ENCODE measurements at places on chromosomes 4 and X. TPM values are rescaled to one million over a fixed set of nuclear protein-coding genes. Genes with fewer than 3 reads are reported as not detected.
A peak's percentile ranks its signal among the peaks of the same experiment; 100 is the strongest.

DNA sequence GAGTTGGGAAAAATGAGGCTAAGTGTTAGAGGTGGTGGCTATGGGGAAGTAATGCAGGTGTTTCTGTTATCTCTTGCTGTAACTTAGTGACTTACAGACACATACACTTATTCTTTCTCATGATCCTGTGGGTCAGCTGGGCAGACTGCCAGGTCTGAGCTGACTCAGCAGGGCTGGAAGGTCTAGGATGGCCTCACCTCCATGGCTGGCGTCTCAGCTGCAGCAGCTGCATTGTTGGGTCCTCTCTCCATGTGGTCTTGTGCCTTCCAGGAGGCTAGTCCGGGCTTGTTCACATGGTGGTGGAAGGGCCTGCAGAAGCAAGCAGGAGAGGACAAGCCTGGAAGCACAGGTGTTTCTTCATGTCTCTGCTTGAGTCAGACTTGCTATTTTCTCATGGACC lies 172.7 kb downstream of the NHS start:
- no peak for DNase-seq

GRCh38 chrX:154059231-154059630 lies 38.3 kb downstream of the MECP2 start:
- DNase-seq, result no peak

SPATA4 gene
- total RNA-seq, result not detected

RAB9B gene
- total RNA-seq, result 0.33 TPM

DNA sequence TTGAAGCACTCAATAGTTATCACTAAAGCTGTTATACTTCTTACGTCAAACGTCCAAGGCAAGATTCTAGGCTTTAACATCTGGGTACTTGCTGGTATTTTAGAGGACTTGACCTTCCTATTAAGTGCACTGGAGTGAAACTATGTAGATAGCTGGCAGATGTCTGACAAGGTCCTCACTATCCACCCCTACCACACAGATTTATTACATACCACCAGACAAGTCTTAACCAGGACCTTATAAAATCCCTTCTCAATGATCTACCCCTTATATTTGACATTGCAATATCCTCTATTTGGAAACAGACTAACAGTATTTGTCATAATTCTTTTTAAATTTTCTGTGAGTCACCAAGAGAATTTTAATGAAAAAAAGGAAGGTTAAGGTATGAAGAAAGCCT lies 78.8 kb downstream of the PDGFC start:
- DNase-seq, result no peak

DNA sequence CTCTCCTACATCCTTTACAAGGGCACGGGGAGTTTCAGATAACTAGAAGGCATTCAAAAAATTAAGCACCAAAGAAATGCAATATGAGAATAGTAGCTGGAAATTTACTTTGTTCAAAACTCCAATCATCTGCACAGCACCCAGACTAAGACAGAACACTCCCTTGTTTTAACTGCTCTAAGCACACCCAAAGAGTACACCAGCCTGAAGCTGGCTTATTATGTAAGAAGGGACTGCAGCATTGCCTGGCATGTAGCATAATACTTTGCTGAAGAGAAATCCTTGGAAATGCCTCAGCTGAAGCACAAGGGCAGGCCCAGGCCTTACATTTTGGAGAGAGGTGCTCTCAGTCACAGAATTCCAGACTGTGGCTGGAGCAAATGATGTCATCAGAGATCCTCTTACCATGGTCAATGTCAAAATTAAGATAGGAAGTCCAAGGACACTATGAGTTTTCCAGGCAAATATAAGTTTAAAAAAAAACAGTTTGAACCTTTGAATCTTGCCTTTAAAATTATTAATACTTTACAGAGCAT lies 14.8 kb downstream of the ARHGEF6 start:
- DNase-seq, result no peak

DNA sequence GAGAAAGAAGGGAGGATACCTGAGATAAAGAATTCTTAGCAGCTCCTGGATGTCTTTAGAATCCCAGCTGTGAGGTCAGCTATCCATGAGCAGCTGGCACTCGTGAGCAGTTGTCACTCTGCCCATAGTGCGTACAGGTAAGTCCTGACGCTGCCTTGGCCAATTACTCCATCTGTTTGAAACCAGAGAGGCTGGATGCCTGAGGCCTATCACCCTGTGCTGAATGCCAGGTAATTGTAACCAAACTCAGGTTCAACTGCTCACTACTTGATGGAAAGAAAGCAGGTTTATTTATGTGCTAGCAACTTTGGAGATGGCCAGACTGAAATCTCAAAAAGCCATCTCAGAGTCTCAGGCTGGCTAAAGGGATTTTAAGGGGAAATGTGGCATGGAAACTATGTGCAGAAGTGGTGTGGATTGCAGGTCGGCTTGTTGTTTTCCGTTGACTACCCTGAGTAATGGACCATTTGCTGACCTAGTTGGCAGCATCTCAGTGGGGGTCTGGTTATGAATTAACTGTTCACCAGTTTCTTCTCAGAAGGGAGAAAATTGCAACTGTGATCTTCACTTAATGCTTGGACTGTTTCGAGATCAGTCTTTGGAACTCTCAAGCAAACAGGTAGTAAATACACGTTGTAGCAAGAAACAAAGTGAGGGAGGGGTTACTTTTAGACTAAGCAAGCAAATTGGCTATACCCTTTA lies 1614.0 kb upstream of the PCDH10 start:
- no peak for DNase-seq

VBP1 gene
- 49.2 TPM for total RNA-seq

ANXA3 gene
- total RNA-seq, result 5.6 TPM

- peak; percentile 51 for DNase-seq
Observed at GRCh38 chr4:190014771-190015537, 12.1 kb downstream of the FRG2 start.

FRMPD4 gene
- not detected for total RNA-seq

DNA sequence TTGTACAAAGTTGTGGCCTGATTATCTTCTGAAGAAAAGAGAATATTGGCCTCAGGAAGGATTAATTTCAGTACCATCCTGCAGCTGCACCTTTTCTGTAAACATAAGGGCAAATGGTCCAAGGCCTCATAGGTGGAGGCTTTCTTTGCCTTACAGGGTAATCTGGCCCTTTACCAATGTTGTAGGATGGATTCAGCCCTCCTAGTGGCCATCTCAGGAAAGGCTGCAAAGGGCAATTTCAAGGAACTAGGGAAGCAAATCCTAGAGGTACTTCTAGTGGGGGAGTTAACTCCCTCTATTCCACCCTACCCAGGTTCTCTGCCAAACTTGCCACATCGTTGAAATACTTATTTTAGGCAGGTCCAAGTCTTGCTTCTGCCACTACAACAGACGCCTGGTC lies 57.6 kb downstream of the UGT2B11 start:
- no peak for DNase-seq

DNA sequence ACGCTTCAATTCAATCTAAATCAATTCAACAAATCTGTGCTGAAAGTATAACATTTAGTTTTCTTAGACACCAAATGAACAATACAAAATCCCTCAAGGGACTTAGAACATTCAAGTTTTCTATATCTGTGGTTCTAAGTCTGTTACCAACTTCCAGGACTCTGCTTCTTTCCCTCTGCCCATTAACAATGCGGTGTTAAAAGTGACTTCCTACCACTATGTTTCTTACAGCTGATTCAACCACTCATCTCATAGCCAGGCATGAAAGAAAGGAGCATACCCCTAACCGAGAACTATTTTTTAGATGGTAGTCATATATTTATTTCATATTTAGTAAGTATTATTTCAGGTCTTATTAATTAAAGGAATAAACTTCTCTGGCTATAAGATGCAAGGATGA lies 38.9 kb downstream of the PPA2 start:
- no peak for DNase-seq

- DNase-seq, result no peak
Observed at GRCh38 chr4:2757426-2757825, 1.3 kb upstream of the TNIP2 start.

ELOVL6 gene
- total RNA-seq, result 9.9 TPM

CENPI gene
- total RNA-seq, result 24.6 TPM

DNA sequence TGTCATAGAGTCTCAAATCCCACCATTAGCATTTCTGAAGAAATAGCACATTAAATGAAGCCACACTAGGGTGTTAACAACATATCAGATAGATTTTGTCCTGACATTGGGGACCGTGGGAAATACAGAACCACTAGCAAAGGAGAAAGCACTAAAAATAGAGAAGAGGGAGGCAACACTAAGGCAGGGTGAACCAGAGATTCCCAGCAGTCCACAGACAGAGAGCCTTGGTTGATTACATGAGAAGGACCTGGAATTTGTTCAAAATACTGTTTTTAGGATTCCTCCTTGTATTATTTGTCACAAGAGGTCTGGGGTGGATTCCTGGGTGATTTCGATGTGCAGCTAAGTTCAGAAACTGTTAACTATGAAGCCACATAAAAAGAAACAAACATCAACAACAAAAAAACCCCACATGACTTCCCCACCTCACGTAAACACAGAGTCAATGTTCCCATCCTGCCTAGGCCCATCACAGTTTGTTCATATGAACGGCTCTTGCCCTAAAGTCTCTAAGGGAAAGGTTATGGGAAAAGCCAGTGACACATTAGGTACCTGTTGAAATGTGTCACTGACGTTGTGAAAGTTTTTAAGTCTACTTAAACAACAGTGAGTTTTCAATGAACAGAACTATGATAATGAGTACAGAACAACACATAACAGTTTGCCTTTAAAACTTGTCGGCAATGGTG lies 23.6 kb upstream of the GRSF1 start:
- DNase-seq, result no peak

DNA sequence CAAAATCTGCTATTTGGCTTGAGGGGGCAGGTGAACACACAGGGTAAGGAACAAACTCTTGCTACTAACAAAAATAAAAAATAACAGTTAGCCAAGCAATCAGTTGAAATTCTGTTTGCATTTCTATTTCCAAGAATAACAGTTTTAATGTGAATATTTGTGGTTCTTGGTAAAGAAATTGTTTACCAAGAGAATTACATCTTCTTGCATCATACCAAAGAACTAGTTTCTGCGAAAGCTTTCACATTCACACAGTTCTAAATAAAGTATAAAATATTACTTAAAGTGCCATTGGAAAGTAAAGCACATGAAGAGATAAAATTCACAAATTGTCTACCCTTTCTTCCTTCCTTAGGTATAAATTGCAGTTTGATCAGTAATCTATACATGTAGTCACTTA lies 54.4 kb downstream of the KLHL4 start:
- DNase-seq, result no peak

PRSS12 gene
- not detected for total RNA-seq

DNA sequence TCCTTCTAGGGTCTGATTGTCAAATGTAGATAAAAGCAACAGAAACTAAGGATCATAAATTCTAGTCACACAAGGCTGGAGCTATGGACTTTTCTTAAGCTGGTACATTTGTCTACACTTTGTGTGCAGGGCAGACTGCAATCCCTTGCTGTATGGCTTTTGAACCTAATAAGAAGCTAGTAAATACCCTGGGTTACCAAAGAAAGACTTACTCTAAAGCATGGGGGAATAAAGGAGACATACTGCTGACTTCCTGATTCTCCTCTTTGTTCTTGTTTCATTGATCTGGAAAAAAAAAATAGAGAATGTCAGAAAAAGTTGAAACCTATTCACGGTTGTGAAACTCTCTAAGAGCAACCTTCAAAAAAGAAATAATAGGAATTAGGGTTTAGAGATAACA lies 216.6 kb upstream of the TLL1 start:
- no peak for DNase-seq

- no peak for DNase-seq
Observed at GRCh38 chr4:70356185-70356584, 4.4 kb upstream of the SMR3A start.

DNA sequence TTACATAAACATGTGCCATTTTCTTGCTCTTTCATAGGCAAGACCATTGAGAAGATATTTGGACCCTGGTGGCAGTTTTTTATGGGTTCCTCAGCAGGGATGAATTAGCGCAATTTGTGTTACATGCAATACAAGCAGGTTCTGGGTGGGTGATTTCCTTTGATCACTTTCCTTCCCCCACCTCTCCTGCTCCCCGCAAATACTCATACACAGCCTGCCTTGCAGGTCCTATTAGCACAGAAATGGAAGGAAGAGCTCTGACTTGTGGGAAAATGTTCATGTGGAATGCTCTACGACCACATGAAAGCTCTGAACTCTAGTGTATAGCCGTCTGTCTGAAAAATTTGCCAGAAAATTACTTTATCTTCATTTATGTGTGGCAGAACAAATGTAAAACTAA lies 361.0 kb upstream of the FAT1 start:
- no peak for DNase-seq

GRCh38 chr4:18850867-18851266 lies 829.3 kb upstream of the LCORL start:
- no peak for DNase-seq

GRCh38 chr4:38510201-38510600 lies 153.8 kb upstream of the KLF3 start:
- DNase-seq, result no peak

DNA sequence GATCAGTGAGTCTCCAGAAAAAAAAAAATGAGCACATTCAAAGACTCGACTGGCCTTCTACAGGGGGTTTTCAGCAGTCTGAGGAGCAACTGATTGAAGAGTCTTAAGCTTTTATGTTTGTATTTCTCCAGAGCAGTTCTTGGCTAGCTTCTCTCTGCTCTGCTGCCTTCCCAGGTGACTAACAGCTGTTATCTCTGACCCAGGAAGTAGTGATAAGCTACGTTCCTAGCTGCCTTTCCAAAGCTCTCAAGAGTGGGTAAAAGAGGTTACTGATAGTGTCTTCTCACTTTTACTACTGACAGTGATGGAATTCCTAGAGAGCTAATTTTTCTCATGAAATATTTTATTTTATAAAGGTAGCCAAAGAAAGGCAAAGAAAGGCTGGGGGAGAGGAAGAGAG lies 66.6 kb downstream of the ENOX2 start:
- DNase-seq, result no peak

- DNase-seq, result no peak
Observed at GRCh38 chr4:10366628-10367027, 90.6 kb downstream of the ZNF518B start.

DNA sequence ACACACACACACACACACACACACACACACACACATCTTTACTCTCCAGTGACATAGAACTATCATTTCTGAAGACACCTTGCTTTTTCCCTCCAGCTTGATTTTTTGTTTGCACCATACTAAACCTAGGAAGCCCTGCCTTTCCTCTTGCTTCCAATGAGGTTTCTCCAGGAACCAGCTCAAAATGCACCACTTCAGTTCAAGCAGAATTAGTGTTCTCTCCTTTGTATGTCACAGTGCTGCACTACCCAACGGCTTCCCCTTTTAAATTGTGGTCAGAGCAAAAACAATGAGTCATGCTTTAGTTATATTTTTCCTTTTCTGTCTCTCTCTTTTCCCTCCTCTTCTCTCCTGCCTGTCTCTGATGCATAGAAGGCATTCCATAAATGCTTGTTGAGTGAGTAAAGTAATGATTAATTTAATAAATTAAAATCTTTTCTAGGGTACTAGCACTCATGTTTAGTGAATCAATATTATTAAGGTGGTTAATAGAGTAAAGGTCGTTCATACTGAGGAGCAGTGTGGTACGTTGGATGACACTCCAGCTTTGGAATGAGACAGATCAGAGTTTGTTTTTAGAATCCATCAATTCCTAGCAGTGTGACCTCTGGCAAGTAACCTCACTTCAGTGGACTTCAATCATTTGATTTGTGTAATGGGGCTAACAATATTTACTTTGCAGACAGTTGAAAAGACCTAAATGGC lies 5.9 kb downstream of the RTL3 start:
- DNase-seq, result no peak

Data from activated naive CD8-positive, alpha-beta T cell treated with anti-CD3 and anti-CD28 coated beads, Interleukin-2, amount 10 ng/mL, durations not matched to agents 7 days and 5 days (primary cell).